ENCODE measurements at places on chromosomes 13 and 19. TPM values are rescaled to one million over a fixed set of nuclear protein-coding genes. Genes with fewer than 3 reads are reported as not detected.

GRCh38 chr13:44368062-44368591 is 5.5 kb upstream of the SERP2 start:
- no peak for ATAC-seq

The NCR1 gene
- total RNA-seq, result 0.44 TPM

The CYP2S1 gene
- total RNA-seq, result 10.4 TPM

The PLIN5 gene
- total RNA-seq, result 2.4 TPM
